T-helper 17 cell (primary cell): ENCODE measurements at places on chromosomes 12 and 14.
A peak's percentile ranks its signal among the peaks of the same experiment; 100 is the strongest.

GRCh38 chr12:113392988-113393579 is 10.6 kb downstream of the SDS start:
- DNase-seq: no peak

DNA sequence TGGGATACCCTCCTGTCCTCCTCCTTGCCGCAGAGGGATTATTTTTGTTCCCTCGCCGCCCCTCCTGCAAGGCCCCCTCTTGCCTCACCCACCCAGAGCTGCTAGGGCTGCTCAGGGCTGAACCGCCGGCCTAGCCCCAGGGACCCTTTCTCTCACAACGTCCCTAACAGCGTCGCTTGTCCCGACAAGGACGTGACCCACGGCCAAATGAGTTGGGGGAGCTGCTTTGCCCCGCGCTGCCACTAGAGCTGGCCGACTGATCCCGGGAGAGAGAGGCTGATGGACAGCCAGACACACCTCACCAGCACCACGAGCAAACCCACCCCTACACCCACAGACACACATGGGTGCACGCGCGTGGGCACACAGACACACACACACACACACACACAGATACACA is 154.6 kb upstream of the ALG10B start:
- DNase-seq: no peak

GRCh38 chr14:61152851-61153364 is 128.2 kb downstream of the TMEM30B start:
- DNase-seq: no peak

DNA sequence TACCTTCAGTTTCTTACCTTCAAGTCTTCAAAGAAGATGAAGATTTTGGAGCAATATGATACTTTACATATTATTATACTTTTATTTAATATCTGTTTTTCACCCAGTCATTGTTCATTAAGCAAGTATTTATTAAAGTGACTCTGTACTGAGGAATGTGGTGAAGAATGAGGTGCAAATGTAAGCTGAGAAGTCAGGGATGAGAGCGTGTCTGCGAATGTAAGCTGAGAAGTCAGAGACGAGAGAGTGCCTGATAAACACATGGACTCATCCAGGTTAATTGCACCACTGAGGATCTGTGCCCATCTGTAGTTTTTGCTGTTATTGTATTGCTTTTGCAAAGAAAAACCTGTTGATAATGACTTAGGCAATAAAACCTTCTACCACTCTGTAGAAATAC is 211.9 kb upstream of the FAR2 start:
- no peak for DNase-seq

- DNase-seq: no peak
Measured at GRCh38 chr14:104263675-104264358, 125.4 kb downstream of the KIF26A start.

GRCh38 chr14:94498215-94498614 is 11.1 kb downstream of the SERPINA12 start:
- DNase-seq: no peak

DNA sequence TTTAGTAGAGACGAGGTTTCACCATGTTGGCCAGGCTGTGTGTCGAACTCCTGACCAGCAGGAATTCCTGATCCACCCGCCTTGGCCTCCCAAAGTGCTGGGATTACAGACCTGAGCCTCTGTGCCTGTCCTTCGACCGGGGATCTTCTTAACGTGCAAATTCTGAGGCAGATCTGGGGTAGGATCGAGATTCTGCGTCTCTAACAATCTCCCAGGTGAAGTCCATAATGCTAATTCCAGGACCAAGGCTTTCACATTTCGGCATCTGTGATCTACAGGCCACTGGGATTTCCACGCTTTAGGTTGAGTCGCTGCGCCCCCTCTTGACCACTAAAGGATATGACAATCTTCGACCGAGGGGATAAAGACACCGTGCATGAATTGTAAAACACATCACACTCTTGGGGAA is 24.8 kb downstream of the FOS start:
- DNase-seq: peak; percentile 34

GRCh38 chr12:26971963-26972362 is 33.7 kb downstream of the FGFR1OP2 start:
- DNase-seq: peak; percentile 46

DNA sequence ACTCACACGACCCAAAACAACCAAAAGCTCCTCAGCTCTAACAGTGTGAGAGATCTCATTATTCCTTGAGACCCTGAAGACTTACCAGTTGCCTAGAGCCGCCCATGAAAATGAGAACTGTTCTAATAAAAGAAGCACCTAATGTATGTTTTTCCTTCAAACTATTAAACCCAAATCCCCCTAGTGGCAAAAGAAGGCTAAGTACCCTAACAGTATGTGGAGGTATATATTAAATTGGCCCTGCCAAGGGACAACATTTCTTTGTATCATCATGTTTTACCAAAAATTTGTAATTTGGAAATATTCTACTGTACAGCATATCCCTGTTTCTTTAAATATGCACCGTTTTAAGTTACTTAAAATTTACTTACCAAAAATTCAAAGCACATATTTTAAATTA is 38.0 kb upstream of the PPFIA2 start:
- no peak for DNase-seq

DNA sequence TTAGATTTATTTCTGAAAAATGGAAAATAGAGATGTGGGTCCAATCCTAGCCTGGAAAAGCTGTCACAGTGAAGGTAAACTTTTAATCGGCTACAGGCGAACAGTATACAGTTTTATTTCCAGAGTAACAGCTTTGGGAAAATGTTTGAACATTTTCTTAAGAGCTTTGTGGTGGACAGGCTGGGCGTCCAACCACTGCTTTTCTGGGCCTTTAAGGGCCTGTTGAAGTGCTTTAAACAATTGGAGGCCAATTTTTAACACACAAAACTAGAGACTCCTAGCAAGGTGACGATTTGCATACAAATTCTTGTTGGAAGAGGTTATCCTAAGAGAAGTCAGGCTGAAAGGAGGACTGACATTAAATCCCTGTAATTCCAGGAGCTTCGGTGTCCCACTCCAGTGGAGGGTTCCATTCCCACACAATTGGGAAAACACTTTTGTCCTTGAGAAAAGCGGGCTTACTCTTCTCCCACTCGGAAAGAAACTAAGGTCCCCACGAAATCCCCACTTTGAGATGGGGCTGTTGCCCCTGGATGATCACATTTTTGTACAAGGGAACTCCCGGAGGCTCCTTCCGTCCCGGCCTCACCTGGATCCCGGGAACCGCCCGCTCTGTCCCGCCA is 26.9 kb downstream of the BCL11B start:
- DNase-seq: no peak

GRCh38 chr12:91866566-91866965 is 279.1 kb downstream of the BTG1 start:
- DNase-seq: no peak

DNA sequence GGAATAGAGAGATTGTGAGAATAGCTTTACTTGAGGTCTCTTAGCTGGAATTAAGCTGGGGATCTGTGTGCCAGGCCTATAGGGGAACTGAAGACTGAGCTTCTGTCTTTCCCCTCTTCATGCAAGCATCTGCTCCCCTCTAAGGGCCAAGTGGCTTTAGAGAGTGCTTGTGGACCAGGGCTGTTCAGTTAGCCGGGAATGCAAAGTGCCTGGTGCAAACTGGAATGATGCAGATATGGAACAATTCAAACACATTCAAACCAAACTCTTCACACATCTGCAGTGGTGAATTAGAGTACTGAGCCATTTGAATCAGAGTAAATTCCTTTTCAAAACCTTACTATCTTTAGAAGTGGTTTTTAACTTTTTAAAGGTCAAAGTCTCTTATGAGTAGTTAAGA is 99.0 kb downstream of the LIN7A start:
- no peak for DNase-seq

DNA sequence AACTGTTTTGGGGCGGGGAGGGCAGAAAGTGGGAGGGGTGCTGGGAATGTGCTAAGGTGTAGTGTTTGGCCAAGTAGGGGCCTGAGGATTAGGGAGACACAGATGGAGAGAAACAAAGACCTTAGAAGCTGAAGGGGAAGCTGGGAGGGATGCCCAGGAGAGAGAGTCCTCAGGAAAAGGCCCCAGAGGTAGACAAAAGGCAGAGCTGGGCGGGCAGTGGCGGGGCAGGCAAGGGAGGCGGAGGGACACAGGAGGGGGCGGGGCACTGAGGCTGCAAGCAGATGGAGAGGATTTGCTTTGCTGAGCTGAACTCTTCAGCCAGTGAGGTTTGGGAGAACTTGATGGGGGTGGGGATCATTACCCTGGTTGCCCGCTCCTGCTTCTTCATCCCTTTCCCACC is 2.8 kb downstream of the PTMS start:
- DNase-seq: no peak

DNA sequence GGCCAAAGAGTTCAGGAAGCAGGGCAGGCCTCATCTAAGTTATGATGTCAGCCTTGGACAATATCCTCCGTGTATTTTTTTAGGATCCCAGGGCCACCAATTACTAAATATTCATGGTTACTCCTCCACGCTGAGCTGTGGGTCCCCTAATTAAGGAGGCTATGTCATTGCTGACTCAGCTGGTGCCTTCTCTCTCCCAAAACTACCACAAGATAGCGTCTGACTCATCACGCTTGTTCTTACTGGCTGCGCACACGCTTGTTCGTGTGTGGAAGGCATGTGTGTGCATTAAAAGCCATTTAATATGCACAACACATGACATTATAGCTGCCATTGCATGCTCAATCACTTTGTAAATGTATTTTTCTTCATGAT is 78.3 kb downstream of the GSC start:
- DNase-seq: no peak

- DNase-seq: no peak
Measured at GRCh38 chr12:72974954-72975555, 702.9 kb downstream of the TRHDE start.

GRCh38 chr12:1932264-1932777 is 13.9 kb upstream of the CACNA2D4 start:
- DNase-seq: no peak

GRCh38 chr12:22529281-22530060 is 14.9 kb downstream of the C2CD5 start:
- DNase-seq: no peak

- no peak for DNase-seq
Measured at GRCh38 chr14:62209287-62209899, 447.2 kb downstream of the SNAPC1 start.

DNA sequence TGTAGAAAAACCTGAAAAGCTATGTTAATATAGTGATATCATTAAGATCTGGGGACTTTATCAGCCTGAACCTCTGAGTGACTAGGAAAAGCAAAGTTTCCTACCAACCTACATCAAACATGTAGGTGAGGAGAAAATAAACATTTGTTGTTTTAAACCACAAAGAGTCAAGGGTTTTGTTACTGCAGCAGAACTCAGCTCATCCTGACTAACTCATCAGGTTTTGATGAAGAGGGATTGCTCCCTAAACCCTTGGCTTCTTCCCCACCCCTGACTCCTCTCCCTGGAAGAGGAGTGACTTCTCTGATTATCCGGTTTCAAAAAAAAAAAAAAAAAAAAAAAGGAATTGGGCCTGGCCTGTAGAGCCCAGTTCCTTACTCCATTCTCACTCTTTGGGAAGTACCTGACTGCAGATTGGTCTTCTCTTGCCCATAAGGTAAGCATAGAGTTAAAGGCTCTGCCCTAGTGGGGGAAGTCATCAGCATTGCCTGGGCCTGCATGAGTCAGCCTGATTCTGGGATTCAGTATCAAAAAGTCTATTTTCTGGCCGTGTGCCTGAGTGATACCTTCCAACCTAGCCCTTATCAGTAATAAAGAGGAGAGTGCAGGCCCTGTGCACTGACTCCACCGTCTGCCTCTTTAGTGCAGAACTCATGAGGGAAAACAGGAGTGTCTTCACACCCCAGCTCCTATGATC is 16.9 kb downstream of the BDKRB1 start:
- DNase-seq: no peak

GRCh38 chr12:64392221-64392620 is 1.7 kb upstream of the C12orf56 start:
- DNase-seq: no peak

DNA sequence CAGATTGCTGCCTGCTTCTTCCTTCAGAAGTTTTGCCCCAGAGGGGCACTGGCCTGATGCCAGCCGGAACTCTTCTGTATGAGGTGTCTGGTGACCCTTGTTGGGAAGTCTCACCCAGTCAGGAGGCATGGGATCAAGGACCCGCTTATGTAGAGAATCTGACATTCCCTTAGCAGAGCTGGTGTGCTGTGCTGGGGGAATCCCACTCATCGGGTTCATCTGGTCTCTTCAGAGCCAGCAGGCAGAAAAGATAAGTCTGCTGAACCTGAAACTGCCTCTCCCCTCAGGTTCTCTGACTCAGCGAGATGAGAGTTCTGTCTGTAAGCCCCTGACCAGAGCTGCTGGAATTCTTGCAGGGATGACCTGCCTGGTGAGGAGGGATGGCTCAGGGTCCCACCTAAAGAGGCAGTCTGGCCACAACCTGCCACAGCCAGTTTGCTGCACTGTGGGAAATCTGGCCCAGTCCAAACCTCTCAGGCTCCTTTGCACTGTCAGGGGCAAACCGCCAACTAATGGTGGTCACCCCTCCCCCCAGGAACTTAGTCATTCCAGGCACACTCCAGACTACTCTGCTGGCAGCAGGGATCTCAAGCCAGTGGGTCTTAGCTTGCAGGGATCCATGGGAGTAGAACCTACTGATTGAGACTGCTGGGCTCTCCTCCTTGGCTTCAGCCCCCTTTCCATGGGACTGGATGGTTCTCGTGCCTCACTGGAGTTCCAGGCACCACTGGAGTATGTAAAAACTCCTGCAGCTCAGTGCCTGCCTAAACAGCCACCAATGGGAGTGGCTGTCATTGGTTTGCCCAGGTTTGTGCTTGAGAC is 4.1 kb downstream of the CLEC2D start:
- peak; percentile 50 for DNase-seq

DNA sequence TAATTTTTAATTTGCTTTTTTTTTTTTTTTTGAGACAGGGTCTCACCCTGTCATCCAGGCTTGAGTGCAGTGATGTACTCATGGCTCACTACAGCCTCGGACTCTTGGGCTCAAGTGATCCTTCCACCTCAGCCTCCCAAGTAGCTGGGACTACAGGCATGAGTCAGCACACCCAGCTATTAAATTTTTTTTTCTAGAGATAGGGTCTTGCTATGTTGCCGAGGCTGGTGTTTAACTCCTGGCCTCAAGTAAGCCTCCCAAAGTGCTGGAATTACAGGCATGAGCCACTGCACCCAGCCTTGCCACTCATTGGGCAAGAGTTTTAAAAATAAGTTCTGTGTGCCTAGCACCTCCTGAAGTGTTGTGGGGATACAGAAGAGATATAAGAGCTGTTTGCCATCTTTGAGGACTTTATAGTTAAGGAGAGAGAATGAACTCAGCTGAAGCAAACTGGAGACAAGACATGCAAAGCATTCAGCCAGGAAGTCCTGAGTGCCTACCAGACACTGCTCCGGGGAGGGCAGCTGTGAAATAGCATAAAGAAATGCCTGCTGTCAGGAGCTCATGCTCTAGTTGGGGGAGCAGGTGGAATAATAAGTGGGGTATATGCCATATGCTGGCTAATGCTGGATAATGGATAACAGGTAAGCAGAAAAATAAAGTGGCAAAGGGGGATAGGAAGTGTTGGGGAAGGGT is 15.0 kb upstream of the EMP1 start:
- no peak for DNase-seq

- no peak for DNase-seq
Measured at GRCh38 chr12:24195063-24195462, 245.6 kb upstream of the SOX5 start.

- no peak for DNase-seq
Measured at GRCh38 chr12:94078138-94078723, 70.1 kb upstream of the PLXNC1 start.

GRCh38 chr12:12159988-12160387 is 89.2 kb downstream of the BCL2L14 start:
- no peak for DNase-seq

- no peak for DNase-seq
Measured at GRCh38 chr12:68431786-68432185, 99.6 kb upstream of the MDM1 start.

GRCh38 chr14:102776761-102777710 is at the start of gene TRAF3:
Gene TRAF3, plus strand, starts transcription at chr14:102777449. Its CDS starts 92,753 bp downstream, at chr14:102870202.
- peak; percentile 92 for DNase-seq
